Kasumi-1 (cell line): ENCODE measurements at places on chromosomes 7 and 10.

DNA sequence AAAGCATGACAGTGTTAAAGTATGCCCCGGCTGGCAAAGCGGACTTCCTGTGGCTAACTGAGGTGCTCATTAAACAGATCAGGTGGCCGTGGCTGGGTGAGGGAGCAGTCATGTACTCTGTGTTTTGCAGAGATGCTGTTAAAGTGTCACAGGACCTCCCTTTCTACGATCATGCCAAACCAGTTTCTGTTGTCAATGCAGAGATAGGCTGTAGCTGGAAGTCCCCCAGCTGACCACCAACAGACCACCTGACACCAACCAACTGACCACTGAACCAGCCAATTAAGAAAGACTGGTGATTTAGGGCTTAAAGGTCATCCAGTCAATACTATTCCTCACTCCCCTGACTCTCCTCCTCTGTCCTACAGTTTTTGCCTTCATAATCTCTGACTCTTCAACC lies 431.1 kb upstream of the LRGUK start:
- DNase-seq = no peak

DNA sequence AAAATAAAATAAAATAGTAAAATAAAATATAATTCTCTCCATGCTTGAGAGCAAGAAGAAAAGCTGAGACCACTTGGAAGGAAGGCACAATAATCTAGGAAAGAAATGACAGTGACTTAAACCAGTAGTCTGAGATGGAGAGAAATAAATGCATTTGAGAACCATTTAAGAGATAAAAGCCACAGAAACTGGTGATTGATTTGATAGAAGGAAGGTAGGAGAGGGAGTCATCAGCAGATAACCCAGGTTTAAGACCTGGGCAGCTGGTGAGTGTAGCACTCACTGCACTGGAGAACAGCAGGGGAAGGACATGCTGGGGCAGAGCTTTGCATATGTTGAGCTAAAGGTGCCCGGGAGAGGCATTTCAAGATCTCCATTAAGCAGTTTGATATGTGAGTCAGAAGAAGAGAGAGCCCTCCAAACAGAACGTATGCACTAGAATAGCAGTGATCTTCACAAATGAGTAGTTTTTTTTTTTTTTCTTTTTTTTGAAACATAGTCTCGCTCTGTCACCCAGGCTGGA lies 268.0 kb downstream of the DYNC1I1 start:
- no peak for DNase-seq

DNA sequence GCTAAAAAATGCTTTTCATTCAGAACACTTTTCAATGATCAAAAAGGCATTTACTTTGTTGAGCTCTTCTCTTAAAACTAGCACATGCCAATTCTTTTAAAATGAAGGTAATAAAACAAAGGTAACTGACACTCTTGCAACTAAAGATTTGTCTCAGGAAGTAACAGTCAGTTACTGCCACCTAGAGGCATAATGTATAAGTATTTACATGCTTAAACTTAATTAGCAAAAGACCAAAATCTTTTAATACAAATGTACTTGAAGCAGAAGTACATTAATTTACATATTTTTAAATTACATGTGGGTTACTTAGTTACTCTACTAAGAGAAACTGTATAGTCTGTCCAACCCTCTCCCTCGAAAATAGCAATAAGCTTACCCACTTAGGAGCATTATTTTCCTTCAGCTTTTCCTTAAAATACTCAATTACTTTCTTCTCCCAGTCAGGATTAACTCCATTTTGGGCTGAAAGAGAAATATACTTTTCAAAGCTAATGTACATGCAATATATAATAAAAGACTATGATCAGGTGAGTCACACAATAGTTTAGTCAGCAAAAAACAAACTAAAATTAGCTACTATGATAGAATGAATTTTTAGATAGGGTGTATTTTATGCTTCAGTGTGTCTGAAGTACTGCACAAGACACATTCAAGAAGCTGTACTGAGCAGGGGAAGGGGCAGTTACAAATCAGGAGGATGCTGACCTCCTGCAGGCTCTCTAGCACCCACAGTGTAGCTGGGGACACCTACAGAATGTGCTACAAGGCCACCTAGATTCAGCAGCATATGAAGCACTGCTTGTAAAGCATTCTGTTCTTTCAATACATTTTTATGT lies 13.0 kb downstream of the MCMBP start:
- DNase-seq = peak; percentile 75

- no peak for DNase-seq
These were observed 40.1 kb upstream of the STRIP2 start for GRCh38 chr7:129394101-129394500.

- DNase-seq = no peak
These were observed 27.8 kb upstream of the NUB1 start for GRCh38 chr7:151313857-151314256.
